ENCODE measurements at places on chromosomes 7 and 10.

DNA sequence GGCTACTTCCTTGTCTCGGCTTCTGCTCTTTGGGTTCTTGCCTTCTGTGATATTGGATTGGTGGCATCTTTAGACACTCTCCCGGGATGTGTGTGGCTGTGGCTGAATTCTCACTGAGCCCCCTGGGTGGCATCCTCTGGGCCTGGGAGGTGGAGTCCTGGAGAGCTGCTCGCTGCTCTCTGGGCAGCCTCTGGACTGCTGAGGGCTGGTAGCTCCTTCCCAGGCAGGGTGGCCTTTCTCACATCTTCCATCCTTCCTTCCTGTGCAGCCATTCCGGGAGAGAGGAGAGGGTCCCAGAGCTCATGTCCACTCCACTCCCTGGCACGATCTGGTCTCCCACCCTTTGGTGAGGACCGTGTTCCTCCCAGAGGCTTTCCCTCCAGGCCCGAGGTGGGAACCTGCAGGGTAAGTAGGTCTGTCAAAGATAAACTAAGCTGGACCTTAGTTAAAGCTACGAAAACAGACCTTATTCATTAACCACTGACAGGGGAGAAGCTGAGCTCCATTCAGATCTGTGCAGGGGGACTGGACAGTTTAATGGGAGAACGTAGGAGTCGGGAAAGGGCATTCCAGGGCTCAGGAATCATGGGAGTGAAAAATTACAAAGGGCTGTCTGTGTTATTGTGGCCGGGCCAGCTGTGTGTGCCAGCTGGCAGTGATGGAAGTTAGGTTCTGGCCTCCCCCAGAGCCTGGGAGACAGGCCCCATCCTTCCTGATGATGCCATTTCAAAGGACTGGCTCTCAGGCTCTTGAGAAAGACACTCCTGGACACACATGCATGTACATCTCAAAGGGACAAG lies 8.7 kb downstream of the ATP6V0E2 start:
- H3K36me3 ChIP-seq = peaks cover 42% of the 10 kb centered on the region
- no peak overlapping the region for H3K4me3 ChIP-seq
- DNase-seq = no peak
- peaks cover 26% of the 10 kb centered on the region for H3K4me1 ChIP-seq
- H3K27ac ChIP-seq = peak overlapping the region; percentile 51

GRCh38 chr7:21169667-21170580 lies 258.0 kb upstream of the SP4 start:
- no peak for DNase-seq
- peaks cover 5% of the 10 kb centered on the region for H3K4me1 ChIP-seq
- H3K27ac ChIP-seq = no peak overlapping the region
- no peaks in the 10 kb centered on the region for H3K36me3 ChIP-seq
- H3K27me3 ChIP-seq = peaks cover 53% of the 10 kb centered on the region
- no peak overlapping the region for H3K4me3 ChIP-seq

GRCh38 chr10:51171946-51172345 lies 97.7 kb downstream of the PRKG1 start:
- H3K27ac ChIP-seq = no peak overlapping the region
- H3K4me1 ChIP-seq = no peaks in the 10 kb centered on the region
- no peak overlapping the region for H3K4me3 ChIP-seq
- DNase-seq = no peak

DNA sequence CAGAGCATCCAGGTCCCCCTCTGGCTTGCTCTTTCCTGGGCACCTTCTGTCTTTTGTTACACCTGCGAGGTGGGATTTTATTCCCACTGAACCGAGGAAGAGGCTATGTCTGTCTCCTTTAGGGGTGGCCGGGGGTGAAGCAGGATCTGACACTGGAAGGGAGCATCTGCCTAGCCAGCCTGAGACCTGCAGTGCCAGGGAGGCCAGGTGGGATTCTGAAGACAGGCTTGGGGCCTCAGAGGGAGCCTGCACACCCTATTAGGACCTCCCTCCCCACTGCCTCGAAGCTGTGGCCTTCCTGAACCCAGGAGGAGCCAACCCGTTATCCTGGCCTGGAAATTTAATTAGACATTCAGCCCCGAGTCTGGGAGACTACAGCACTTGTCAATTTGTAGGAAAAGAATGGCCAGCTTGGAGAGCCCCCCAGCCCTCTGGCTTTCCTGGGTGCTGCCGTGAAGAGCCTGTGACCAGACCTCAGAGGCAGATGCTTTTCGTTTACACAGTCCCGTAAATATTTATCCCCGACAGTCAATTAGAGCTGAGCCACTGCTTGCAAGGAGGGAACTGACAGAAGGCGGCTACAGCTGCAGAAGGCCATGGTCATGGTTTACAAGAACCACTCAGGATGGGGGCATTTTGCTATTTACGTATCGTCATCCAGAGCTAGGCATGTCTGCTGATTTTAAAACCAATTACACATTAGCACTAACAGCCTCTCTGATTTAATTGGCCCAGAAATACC lies 19.7 kb downstream of the CHAT start:
- H3K4me1 ChIP-seq = no peaks in the 10 kb centered on the region
- no peak for DNase-seq
- no peak overlapping the region for H3K27ac ChIP-seq
- H3K36me3 ChIP-seq = no peaks in the 10 kb centered on the region

DNA sequence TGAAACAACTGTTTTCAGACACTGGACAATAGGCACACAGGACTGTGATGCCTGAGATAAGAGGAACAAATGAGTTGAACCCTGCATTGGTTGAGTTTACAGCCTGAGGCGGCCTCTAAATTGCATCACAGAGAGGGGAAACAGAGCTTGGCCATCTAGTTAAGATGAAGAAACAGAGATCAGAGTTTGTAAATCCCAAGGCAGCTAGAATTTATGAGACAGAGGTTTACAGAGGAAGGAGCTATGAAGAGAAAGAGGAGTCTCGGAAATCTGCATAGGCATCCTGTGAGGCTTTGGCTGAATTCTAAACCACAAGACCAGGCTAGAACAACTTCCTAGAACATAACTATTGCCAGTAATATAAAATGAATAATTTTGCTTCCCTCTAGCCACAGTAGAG lies 41.0 kb upstream of the OIT3 start:
- H3K4me3 ChIP-seq = no peak overlapping the region
- H3K4me1 ChIP-seq = no peaks in the 10 kb centered on the region
- H3K27me3 ChIP-seq = no peaks in the 10 kb centered on the region
- H3K27ac ChIP-seq = no peak overlapping the region
- no peaks in the 10 kb centered on the region for H3K36me3 ChIP-seq

DNA sequence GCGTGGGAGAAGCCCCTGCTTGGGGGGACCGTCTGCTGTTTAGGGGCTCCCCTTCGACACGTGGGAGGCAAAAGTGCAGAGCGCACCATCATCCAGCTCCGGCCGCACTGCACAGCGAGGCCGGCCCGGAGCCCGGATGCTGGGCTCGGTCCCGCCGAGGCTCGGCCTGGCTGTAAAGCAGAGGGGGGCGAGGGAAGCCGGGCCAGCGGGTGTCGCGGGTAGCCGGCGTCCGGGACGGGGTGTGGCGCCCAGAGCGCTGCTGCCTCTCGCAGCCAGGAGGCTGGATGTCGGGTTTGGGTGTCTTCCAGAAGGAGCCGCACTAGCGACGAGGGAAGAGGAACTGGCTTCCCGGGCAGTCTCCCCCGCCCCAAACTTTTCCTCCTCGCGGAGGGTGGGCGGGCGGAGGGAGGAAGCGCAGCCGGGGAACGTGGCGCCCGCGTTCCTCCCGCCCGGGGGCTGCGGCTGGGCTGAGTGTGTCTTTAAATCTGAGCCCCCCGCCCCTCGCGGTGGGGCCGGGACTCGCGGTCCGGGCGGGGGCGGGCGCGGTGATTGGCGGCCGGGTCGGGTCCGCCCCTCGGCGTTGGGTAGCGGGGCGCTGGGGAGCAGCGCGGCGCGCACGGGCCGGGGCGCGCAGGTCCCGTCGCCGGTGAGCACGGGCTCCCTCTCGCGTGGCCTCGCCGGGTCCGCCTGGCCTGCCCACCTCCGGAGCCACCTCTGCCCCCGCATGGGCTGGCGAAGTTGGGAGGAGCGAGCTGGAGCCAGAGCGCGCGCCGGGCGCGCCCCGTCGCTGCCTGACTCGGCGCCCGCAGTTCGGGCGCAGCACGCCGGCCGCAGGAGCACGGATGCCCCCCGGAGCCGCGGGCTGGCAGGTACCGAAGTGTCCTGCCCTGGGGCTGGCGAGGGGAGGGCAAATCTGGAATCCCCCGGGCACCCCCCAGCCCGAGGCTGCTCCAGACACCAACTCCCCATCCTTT lies at the start of gene PALD1:
Gene PALD1 (plus strand): TSS at position 577 of the 974 bp plus-strand sequence. CDS start 47,185 bp downstream, outside the sequence.
- peak within 1 kb of the TSS; percentile 72 for H3K4me3 ChIP-seq
- H3K4me1 ChIP-seq = peaks cover 53% of the 10 kb centered on the region
- peaks cover 48% of the 10 kb centered on the region for H3K27me3 ChIP-seq
- H3K36me3 ChIP-seq = no peaks in the 10 kb centered on the region
- DNase-seq = peak; percentile 74
- peak within 1 kb of the TSS; percentile 89 for H3K27ac ChIP-seq

GRCh38 chr7:109224100-109224499 lies 654.4 kb downstream of the DNAJB9 start:
- H3K4me3 ChIP-seq = no peak overlapping the region
- no peak for DNase-seq
- H3K27me3 ChIP-seq = no peaks in the 10 kb centered on the region
- no peaks in the 10 kb centered on the region for H3K4me1 ChIP-seq

- H3K36me3 ChIP-seq = no peaks in the 10 kb centered on the region
- H3K27ac ChIP-seq = peak overlapping the region; percentile 48
- H3K27me3 ChIP-seq = no peaks in the 10 kb centered on the region
- DNase-seq = peak; percentile 31
These were observed 118.0 kb downstream of the OTUD1 start for GRCh38 chr10:23556727-23557440.

DNA sequence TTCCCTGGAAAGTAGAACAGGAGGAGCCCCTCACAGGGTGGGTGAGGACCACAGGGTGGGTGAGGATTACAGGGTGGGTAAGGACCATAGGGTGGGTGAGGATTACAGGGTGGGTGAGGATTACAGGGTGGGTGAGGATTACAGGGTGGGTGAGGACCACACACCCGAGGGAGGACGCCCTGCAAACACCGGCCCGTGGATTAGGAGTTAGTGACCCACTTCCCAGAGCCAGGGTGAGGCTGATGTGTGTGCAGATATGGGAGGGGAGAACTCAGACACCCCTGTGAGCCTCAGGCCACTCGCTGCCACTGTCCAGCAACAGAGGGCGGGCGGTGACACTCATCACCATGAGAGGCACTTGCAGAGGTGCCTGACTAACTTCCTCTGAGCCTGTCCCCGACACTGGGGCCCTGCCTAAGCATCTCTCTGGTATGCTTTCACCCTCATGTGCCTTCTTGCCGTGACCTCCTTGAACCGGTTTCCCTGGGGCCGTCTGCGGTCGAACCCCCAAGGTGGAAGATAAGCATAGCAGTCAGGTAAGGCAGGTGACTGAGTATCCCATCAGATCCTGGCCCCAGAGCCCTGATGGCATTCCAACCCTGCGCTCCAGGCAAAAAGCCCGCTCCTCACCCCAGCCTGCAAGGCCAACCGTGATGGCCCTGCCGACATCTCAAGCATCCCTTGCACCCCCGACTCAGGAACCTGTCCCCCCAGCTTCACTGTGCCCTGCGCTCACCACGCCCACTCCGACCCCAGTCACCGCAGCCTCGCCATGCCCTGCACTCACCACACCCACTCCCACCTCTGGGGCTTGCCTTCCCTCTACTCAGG lies 74.1 kb downstream of the FAM53B start:
- no peak for DNase-seq
- H3K27ac ChIP-seq = peak overlapping the region; percentile 77
- H3K36me3 ChIP-seq = peaks cover 10% of the 10 kb centered on the region
- peaks cover 71% of the 10 kb centered on the region for H3K4me1 ChIP-seq
- no peaks in the 10 kb centered on the region for H3K27me3 ChIP-seq

- peaks cover 21% of the 10 kb centered on the region for H3K4me1 ChIP-seq
- no peak for DNase-seq
- no peak overlapping the region for H3K4me3 ChIP-seq
- no peaks in the 10 kb centered on the region for H3K27me3 ChIP-seq
- H3K27ac ChIP-seq = peak overlapping the region; percentile 55
- no peaks in the 10 kb centered on the region for H3K36me3 ChIP-seq
These were observed 45.0 kb downstream of the PWWP2B start for GRCh38 chr10:132441818-132442524.

- H3K27ac ChIP-seq = no peak overlapping the region
- peaks cover 13% of the 10 kb centered on the region for H3K4me1 ChIP-seq
- no peaks in the 10 kb centered on the region for H3K36me3 ChIP-seq
These were observed 97.4 kb downstream of the DNAJB6 start for GRCh38 chr7:157434231-157434630.

DNA sequence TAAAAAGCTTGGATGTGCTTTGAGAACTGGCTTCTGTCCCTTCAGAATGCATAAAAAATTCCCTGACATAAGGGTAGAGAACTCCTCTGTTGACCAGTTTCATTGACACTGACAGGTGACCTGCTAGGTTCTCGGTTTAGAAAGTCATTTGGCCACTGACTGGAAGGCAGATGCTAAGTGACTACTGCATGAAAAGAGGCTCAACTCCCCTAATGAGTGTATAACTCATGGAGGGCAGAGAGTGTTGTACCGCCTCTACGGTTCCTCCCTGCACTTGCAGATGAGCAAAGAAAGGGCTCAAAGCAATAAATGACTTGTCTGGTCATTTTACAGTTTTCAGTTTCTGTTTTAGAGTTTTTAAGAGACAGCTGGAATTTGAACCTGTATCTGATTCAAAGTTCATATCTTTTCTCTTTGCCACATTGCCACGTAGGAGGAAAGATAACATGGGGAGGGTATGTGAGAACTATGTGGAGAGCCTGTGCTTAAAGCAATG lies 2.9 kb upstream of the FGL2 start:
- H3K27me3 ChIP-seq = no peaks in the 10 kb centered on the region
- no peaks in the 10 kb centered on the region for H3K36me3 ChIP-seq
- no peak for DNase-seq
- peaks cover 38% of the 10 kb centered on the region for H3K4me1 ChIP-seq

DNA sequence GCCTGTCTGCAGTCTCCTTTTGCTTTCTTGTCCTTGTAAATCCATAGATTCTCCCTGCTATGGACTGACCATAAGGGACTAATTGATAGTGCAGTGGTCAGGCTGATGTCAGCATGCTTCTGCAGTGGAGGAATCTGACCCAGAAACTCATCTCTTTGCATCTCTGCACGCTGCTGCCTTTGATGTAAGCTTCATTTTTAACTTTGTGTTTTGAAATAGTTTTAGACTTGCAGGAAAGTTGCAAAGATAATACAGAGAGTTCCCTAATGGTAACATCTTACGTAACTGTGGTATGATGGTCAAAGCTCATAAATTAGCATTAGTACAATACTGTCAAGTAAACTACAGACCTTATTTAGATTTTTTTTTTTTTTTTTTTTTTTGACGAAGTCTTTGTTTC lies 89.6 kb downstream of the GALNT17 start:
- H3K36me3 ChIP-seq = no peaks in the 10 kb centered on the region
- DNase-seq = no peak
- H3K4me1 ChIP-seq = no peaks in the 10 kb centered on the region
- no peak overlapping the region for H3K4me3 ChIP-seq
- no peak overlapping the region for H3K27ac ChIP-seq

DNA sequence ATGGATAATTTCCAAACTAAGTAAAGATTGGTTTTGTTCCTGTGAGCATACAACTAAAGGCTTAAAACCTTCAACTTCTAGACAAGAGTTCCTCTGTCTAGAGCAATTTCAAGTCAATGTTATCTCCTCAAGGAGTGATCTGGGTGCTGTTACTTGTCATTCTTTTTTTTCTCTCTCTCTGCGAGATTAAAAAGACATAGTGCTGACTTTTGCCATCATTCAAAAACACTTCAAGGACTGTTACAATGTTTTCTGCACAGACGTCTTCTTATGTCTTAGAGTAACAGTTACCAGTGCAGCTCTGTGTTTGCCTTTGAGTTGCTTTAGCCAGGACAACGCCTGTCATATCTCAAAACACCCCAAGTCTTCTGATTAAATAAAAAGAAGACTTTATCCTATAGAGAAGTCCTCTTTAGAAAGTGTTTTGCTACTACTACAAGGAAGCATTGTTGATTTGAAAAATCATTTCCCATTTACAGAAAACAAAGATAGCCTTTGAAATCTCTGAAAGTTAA lies 263.5 kb upstream of the FERD3L start:
- no peak overlapping the region for H3K27ac ChIP-seq
- DNase-seq = no peak
- H3K4me1 ChIP-seq = no peaks in the 10 kb centered on the region
- no peaks in the 10 kb centered on the region for H3K27me3 ChIP-seq
- H3K36me3 ChIP-seq = no peaks in the 10 kb centered on the region

Data from activated T-cell treated with anti-CD3 and anti-CD28 coated beads, Interleukin-2, amount 50 U/mL, for 24 hours (primary cell).